Fibroblast of skin of left quadriceps (primary cell): ENCODE measurements at places on chromosomes 3 and 15.

GRCh38 chr3:71525391-71525790 lies 58.1 kb downstream of the FOXP1 start:
- no peak for DNase-seq

DNA sequence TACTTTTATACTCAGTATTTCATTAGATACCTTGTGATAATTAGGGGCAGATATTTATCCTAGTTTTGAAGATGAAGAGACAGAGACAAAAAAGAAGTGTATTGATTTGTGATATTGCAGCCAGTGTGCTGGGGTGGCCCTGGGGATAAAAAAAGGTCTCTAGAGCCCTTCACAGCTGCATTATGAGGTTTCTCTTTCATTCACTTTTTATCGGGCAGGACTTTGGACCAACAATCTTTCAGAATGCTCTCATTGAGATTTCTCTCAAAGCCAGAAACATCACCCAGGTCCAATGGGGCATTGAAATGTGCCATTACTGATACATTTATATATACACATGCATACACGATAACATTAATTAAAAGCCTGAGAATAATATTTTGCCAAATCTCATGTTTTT lies 20.5 kb upstream of the SELENOT start:
- DNase-seq, result no peak

DNA sequence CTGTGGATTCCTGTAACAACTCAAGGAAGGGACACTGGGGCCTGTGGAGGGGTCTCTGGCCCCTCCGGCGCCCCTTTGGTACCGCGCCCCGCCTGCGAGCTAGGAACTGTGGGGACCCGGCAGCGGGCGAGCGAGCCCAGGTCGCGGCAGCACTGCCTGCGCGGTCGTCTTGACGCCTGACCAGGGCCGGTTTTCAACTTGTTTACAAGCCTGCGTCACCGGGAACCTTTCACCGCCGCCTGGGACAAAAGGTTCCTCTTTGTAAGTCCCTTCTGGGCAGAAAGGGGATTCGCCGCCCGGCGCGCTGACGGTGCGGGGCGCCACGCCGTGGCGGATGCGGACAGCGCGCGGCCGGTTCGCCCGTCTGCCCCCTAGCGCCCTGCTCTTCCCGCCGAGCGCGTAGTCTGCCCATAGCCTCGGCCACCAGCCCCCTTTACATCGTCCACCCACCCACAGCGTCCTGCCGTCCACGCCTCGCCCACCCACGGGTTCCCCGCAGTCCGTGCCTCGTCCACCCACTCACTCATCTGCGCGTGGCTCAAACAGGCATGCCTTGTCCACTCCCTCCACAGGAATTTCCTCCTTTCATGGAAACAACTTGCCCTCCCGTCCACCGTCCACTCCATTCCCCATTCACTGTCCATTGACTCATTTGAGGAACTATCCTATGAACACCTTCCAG lies 5.5 kb upstream of the CFAP100 start:
- peak; percentile 38 for DNase-seq

DNA sequence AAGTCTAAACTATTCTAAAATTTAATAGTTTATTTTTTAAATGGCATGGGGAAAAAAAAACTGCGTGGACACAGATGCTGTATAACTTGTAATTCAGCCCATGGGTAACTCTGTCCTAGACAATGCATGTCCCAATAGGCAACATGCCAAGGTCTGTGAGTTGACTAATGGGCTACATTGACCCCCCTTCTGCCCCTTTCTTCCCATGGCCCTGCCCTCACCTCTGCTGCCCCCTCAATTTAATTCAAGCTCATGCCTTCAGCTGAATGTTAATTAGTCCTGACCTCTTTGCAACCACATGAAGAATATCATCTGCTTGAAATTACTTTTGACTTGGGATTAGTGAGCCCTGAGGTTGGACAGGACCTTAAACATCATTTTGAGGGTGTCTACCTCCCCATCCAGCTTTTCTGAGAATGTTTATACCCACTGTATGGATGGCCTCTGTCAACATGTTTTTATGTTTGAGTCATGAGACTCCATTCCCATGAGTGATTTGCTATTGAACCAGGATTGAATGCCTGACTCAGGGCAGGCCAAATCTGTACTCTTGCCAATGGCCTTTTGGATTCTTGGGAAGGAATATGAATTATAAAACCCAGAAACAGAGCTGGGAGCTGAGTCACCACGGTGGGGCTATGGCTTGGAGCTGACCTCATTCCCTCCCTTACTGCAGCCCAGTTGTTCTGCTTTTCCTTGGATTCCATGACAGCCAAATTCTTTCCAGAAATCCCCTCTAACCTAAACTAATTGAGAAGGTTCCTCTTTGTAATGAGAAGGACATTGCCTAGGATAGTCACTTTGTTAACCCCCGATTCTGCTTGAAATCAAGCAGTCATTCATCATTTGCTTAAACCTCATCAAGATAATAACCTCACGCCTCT lies 33.5 kb upstream of the PDE8A start:
- DNase-seq, result peak; percentile 87

GRCh38 chr3:134993011-134993410 lies 198.0 kb downstream of the EPHB1 start:
- DNase-seq, result no peak

DNA sequence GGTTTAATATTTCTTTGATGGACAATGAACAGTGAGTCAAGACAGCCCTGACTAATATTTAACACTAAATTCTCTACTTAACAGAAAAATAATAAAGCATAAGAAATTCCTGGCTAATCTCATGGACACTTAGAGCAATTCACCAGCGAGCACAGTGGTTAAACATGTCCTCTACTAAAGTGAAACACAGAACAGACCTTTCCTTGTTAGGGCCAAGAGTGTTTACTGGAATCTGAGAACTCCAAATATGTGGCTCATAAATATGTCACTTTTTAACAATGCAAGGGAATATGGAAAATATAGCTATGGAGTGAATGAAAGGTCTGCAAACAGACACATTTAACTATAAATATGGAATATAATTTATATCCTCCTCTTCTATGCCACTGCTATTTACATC lies 18.6 kb upstream of the IGSF10 start:
- DNase-seq, result no peak

- DNase-seq, result no peak
These were observed 3.9 kb upstream of the CXCR6 start for GRCh38 chr3:45939341-45939771.

DNA sequence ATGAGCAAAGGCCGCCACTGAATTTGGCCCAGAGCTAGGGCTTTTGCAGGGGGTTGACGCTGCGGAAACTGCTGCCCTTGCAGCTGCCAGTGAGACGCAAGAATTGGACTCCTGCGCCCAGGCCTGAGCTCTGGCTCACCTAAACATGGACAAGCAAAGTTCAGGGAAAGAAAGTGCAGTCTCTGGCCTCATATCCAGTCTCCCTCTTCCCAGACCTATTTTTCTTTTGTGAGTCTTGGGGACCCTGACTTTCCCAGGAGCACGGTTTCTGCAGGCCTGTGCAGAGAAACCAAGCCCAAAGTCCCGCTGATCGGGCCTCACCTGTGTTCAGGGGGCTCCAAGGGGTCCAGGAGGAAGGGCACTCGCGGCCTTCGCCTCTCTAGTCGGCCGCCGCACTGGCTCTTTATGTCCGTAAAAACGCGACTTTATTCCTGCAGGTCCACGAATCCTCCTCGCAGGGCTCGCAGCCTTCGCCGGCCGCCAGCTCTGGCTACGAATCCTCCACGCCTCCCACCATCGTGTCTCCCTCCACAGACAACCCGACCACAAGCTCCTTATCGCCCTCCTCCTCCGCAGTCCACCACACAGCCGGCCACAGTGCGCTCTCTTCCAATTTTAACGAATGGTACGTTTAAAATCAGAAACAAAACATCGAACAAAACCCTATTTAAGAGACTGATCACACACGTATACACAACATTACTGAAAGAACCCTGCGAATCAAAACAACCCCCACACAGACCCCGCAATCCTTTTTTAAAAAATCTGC lies 3.9 kb downstream of the ZIC1 start:
- DNase-seq, result no peak

GRCh38 chr3:171168086-171168485 lies 141.6 kb upstream of the SLC2A2 start:
- no peak for DNase-seq

- no peak for DNase-seq
These were observed 199.2 kb upstream of the TMC3 start for GRCh38 chr15:81573098-81573746.

GRCh38 chr15:85404918-85405866 lies 24.8 kb downstream of the AKAP13 start:
- DNase-seq, result no peak

DNA sequence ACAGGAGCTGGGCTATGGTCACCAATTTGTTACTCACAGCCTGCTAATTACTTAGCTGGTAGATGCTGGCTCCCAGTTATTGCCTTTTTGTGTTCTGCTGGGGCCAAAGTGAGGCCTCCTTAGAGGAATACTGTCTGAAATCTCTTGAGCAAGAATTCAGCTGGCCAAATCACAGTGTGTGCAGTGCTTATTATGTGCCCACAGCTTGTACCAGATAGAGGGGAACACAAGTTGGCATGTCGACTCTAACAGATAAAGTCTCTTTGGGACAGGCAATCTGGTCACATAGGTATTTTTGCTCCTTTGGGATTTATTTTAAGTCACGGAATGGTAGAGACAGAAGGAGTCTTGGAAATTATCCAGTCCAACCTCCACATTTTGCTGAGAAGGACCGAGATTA lies 6.3 kb upstream of the TMEM212 start:
- no peak for DNase-seq

- peak; percentile 11 for DNase-seq
These were observed 340.3 kb upstream of the CTDSPL start for GRCh38 chr3:37521429-37521828.

DNA sequence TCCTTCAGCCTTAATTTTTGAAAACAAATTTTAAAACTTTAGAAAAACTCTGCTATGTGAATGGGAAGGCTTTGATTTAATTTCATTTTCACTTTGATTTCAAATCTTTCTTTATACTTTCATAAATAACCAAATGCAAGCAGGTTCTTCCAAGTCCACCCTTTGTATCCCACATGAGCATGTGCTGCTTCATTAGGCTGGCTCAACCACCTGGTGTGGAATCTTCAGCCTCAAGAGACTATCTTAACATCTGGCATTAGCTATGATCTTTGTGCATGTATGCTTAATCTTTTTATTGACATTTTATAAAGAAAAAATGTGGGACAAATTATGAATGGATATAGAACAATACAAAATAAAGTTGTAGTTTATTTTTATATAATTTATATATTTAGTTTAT lies 81.8 kb upstream of the MLF1 start:
- DNase-seq, result no peak

GRCh38 chr3:147836330-147836729 lies 427.2 kb downstream of the ZIC1 start:
- no peak for DNase-seq

DNA sequence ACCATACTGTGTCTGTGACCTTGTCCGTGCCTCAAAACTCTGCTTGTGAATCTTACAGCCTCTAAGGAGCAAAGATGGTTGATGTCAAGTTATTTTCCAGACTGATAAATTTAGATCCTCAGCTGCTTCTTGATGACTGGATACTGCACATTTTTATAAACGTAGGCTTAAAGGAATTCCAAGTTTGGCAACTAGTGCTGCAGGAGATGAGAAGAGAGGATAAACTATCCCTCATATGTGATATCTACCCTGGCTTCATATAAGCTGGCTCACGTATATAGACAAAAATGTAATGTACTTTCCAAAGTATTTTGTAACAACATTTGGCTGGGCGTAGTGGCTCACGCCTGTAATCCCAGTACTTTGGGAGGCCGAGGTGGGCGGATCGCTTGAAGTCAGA lies 89.6 kb downstream of the GMPS start:
- peak; percentile 58 for DNase-seq

DNA sequence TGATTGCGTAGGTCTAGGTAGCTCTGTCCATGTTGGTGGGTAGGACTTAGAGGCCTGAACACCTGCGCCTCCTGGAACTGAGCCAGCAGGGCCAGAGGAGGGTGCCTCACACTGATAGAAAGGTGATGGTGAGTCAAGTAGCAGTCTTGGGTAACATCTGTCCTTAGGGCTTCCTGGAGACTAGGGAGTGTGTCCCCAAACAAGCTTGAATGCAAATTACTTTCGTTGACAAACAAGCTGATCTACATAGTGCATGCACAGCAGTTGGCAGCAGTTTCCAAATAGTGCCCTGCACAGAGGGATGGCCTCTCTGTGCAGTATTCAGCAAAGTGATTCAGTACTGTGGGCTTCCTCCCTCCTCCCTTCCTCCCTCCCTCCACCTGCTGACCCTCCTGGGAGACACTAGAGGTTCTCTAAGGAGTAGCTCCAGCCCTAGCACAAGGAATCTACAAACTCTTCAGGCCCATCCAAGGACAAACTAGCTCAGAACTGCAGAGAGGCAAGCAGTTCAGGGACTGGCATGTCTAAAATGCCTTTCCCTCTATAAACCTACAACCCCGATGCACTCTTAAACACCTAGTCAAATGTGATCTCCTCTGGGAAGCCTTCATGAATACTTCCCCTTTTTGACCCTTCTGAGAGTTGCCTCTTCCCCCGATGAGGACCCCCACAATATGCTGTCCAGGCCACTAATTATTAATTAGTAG lies 61.0 kb downstream of the TLE3 start:
- DNase-seq, result no peak

DNA sequence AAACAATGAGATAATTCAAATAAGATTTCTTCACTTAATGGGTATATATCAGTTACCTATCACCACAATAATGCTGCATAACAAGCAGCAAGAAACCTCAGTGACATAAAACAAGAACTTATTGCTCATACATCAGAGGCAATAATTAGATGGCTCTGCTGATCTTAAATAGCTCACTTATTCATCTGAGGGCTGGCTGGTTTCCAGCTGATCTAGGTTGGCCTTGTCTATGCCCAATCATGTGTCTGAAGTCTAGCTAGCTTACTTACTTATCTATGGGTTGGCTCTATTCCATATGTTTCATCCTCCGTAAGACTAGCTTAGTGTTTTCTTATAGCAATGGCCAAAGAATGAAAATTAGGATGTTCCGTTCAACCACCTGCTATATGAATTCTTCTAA lies 109.4 kb upstream of the AGTR1 start:
- no peak for DNase-seq

GRCh38 chr3:23928524-23928923 lies 11.6 kb downstream of the RPL15 start:
- no peak for DNase-seq

DNA sequence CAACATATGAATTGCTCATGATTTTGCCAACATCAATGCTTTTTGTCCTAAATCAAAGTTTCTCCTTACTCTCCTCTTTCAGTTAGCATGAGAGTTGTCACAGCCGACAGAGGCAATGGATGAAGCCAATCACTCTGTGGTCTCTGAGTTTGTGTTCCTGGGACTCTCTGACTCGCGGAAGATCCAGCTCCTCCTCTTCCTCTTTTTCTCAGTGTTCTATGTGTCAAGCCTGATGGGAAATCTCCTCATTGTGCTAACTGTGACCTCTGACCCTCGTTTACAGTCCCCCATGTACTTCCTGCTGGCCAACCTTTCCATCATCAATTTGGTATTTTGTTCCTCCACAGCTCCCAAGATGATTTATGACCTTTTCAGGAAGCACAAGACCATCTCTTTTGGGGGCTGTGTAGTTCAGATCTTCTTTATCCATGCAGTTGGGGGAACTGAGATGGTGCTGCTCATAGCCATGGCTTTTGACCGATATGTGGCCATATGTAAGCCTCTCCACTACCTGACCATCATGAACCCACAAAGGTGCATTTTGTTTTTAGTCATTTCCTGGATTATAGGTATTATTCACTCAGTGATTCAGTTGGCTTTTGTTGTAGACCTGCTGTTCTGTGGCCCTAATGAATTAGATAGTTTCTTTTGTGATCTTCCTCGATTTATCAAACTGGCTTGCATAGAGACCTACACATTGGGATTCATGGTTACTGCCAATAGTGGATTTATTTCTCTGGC lies 2.5 kb downstream of the OR4F6 start:
- no peak for DNase-seq

- no peak for DNase-seq
These were observed 110.2 kb downstream of the PLCL2 start for GRCh38 chr3:16994854-16995525.
